ENCODE measurements at places on chromosomes 16 and 17.
A peak's percentile ranks its signal among the peaks of the same experiment; 100 is the strongest.

DNA sequence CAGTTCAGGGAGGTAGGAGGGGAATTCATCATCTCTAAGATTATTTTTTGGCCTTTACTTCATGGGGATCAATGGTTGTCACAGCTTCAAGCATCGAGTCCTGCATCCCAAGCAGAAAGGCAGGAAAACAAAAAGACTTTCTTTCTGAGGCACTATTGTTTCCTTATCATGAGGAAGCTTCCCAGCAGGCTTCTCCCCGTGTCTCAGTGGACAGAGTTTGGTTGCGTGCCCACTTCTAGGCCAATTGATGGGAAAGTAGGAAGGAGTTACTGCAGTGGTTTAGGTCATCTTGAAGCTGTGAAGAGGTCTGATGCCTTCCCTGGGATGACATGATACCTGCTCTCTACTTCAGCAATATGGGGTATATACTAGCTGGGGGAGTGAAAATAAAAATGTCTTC lies 175.3 kb upstream of the CDH13 start:
- DNase-seq = no peak

DNA sequence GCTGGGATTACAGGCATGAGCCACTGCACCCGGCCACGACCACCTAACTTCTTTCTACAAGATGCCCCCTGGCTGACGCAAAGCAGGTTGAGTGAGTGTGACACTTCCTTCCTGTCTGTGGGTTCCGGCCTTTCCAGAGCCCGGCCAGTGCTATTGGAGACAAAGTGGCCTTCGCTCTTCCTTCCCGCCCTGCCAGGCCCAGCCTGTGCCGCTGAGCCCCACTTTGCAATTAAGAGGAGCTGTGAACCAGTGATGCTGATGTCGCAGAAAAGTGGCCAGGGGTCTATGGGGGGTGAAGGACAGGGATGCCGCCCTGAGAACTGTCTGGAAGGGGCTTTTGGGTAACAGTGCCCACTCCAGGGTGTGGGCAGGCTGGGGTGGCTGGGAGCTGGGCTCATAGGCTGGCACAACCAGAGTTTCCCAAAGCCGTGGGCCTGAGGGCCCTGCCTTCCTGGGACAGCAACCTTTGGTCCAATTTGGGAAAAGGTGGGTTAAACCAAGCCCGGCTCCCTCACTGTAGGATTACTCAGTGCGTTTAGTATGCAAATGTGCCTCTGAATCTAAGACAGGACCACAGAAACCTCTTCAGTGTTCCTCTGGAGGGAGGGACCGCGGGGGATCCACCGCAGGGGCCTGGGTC lies 174.9 kb downstream of the SEC14L1 start:
- no peak for DNase-seq

DNA sequence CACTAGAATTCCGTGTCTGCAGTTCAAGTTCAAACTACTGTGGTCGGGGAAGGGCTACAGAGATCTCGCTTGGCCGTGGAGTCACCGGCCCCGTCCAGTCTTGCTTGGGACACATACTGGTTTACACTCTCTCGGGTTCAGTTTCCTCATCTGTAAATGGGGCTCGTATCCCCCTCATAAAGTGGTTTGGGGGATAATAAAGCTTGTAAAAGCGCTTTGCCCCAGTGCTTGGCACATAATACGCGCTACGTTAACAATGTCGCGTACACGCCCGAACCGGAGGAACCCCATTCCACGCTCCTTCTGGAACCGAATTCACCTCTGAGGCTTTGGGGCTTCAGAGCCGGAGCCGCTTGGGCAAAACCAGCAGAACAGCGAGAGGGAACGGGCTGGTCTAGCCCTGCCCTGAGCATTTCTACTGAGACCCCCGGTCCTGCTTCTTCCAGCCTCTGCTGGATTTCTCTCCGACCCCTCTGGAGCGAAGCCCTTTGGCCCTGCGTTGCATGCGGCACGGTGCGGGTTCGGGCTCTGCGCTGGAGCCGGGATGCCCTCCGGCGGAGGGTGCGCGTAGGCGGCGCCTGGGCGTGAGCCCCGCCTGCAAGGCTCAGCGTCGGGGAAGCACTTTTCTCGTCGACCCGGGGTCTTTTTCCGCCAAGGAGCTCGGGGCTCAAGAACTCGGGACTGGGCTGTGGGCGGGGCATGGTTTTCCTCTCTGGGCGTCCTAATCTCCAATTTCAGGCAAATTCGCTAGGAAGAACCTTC lies 26.1 kb upstream of the HOXB13 start:
- DNase-seq = no peak

DNA sequence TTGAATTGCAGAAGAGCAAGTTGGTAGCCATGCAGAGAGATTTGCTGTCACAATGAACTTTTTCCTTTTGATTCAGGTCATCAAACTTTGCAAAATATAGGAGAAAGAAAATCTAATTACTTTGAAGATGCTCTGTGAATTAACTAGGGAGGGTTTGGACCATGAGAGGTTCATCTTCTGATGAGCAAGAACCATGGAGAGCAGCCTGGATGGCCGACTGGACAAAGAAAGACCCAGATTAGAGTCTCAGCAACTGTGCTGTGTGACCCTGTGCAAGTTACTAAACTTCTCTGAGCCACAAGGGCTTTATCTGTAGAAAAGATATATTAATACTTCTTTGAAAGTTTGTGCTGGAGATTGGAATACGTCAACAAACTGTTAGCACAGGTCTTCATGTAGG lies 122.6 kb upstream of the ADAMTS18 start:
- no peak for DNase-seq

DNA sequence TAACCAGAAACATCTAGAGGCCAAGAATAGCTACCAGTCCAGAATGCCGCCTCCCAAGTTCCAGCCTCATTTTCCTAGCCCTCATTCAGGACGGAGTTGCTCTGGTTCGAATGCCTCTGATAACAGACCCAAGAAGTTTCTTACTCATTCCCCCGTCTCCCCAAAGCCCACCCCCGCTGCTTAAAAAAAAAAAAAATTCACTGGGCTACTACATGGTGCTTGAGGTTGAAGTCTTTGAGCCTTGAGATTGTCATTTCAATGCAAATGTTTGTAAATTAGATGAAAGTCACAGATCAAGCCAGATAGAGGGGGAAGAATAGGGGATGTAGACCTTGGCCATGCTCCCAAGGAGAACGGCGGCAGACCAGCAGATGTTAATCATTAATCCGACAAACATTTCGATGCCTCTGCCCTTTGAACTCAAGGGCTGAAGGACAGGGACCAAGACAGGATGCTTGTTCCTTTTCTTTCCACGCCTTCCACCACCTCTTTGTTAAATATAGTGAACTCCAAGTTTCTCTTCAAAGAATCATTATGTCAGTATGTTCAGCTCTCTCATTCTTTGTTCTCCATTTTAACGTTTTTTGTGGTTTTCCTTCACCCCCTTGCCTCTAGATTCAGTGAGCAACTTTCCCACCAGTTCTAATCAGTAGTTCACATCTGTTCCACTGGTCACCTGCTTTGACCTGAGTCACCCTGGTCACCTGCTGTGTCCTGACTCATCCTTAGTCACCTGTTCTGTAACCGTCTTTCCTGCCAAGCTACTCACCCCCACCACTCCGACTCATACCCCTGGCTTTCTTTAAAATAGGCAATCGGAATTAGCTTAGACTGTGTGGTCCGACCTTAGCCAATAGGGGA lies 190.3 kb downstream of the CPPED1 start:
- no peak for DNase-seq

DNA sequence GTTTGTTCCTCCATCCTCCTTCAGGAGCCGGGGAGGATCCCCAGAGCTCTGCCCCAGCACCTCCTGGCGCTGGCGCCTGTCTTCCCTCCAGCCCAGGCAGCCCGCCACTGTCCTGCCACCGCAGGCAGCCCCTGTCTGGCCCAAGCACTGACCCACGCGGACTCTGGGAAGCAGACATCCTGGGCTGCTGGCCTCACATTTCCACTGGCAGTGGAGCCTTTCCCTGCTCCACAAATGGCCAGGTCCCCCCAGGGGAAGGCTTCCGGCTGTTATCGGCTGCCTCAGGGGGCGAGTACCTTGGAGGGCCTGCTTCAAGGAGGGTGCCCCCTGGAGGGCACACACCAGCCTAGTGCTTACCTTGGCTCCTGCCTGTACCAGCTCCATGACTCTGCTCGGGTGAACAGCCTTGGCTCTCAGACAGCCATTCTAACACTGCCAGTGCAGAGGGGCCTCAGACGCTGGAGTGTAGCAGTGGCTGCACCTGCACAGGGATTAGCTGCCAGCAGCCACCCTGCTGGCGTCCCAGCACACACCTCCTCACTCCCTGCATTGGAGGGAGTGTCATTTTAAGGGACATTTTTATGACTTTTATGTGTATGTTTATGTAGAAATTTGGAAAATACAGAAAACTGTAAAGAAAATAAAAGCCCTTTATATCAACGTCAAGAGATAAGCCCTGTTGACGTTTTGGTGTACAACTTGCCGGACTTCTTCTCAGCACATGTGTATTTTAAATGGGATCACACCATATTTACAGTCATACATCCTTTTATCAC lies 21.0 kb downstream of the ACE start:
- no peak for DNase-seq

DNA sequence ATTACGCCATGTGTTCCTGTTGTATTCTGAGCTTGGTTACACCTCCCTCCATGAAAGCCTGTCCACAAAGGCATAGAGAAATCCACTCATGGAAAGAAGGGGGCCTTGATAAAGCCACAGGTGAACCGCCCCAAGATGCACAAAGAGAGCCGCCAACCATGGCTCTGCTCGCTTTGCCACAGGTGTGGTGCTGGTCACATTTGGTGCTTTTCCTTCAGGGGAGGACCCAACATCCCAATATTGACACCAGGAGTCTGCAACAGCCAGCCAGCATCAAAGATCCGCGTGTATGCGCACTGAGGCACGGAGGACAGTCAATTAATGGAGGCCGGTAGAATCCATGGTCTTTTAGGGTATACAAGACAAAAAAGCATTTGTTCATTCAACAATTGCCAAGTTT lies 7.3 kb downstream of the ABCA3 start:
- DNase-seq = no peak

DNA sequence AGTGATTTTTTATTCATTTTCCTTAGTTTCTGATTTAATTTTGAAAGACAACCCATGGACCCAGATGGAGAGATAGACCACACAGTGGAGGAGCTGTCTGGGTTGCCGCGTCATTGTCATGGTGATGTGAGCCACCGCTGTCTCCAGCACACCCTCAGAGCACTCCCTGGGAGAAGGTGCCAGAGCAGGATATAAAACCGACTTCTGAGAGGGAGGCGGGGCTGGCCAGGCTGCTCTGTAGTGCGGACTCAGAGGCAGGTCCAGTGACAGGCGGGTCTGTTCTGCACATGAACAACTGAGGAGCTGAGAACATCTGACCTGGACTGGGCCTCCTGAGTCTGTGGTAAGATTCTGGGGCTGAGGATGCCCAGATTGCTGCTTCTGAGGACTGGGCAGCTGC lies 216.3 kb upstream of the NLRP1 start:
- no peak for DNase-seq

- DNase-seq = no peak
Observed at GRCh38 chr17:2903193-2903974, 107.1 kb downstream of the RAP1GAP2 start.

GRCh38 chr17:74601944-74602572 lies 10.0 kb upstream of the CD300LD start:
- DNase-seq = peak; percentile 35

All from CD4-positive, alpha-beta T cell treated with Interleukin-17A for 1 hour (primary cell).